ENCODE measurements at places on chromosomes 4 and X.

- no peak for DNase-seq
Measured at GRCh38 chr4:181291615-181292014, 951.6 kb upstream of the TENM3 start.

- no peak for DNase-seq
Measured at GRCh38 chr4:67087897-67088296, 457.4 kb downstream of the CENPC start.

- peak; percentile 65 for DNase-seq
Measured at GRCh38 chrX:70433848-70434351, 10.7 kb upstream of the DLG3 start.

- no peak for DNase-seq
Measured at GRCh38 chrX:53095796-53096195, 1.9 kb downstream of the KANTR start.

- DNase-seq: no peak
Measured at GRCh38 chrX:9522378-9523155, 57.7 kb downstream of the TBL1X start.

- no peak for DNase-seq
Measured at GRCh38 chr4:124121461-124121971, 591.0 kb downstream of the ANKRD50 start.

GRCh38 chr4:40951026-40951425, 201.3 kb downstream of the NSUN7 start:
- DNase-seq: no peak

- DNase-seq: no peak
Measured at GRCh38 chrX:153582896-153583295, 16.0 kb downstream of the CCNQ start.

DNA sequence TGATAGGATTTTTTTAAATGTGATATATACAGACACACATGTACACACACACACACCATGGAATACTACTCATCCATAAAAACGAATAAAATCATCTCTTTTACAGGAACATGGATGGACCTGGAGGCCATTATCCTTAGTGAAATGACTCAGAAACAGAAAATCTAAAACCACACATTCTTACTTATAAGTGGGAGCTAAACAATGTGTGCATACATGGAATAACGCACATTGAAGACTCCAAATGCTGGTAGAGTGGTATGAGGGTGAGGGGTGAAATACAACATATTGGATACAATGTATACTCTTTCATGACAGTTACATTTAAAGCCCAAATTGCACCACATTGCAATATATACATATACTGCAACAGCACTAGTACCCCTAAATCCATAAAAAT, 120.2 kb upstream of the ADGRL3 start:
- DNase-seq: no peak
